HCT116 (cell line): ENCODE measurements at places on chromosomes 16 and 17. TPM values are rescaled to one million over a fixed set of nuclear protein-coding genes. Genes with fewer than 3 reads are reported as not detected.

DNA sequence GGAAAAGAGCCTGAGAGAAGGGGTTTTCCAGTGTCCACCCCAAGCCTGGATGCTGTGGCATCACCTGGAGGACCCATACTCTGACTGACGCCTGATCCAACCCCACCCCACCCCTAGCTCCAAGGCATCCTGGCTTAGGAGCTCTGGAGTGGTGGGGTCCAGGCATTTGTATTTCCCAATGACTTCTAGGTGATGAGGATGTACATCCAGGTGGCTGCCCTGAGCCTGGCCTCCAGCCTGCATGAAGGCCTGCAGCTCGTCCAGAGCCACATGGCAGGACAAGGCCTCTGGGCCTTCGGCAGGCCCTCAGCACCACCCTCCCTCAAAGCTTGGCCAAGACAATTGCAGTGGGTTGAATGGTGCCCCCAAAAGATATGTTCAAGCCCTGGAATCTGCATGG is 347.5 kb downstream of the C16orf95 start:
- DNase-seq = no peak

- DNase-seq = no peak
Measured at GRCh38 chr16:27096375-27096774, 29.6 kb downstream of the C16orf82 start.

DNA sequence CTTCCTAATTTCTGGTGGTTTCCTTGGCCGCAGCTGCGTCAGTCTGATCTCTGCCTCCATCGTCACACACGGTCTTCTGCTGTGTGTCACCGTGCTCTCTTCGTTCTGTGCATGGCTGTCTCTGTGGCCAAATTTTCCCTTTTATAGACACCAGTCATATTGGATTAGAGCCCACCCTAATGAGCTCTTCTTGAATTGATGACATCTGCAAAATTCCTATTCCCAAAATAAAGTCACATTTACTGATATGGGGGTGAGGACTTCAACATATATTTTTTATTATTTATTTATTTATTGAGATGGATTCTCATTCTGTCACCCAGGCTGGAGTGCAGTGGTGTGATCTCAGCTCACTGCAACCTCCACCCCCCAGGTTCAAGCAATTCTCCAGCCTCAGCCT is 38.4 kb downstream of the GINS3 start:
- DNase-seq = no peak

DNA sequence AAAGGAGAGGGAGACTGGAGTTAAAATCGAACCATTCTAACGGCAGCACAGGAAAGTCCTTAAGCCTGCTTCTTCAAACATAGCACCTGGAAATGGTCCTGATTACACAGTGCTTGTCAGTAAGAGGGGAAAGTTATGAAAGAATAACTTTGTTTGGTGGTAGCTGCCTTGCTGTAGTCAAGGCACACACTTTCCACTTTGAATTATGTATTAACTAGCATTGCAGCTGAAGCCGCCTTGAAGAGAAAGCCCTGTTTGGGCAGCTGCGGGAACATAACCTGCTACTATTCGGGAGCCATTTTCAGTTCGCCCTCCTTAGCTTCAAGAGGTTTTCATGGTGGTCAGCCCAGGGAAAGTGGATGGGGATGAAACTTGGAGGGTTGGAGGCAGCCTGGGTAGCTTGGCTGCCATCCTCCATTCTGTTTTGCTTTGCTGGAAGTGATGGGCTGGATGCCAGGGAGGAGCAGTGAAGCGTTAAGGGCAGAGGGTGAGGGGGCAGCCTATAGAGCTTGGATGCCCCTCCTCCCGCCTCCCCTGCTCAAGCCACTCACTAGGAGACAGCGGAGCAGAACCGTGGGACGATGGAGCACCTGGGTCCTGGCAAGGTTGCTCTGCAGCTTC is 5.3 kb upstream of the HAS3 start:
- DNase-seq = no peak

GRCh38 chr17:57215317-57215716 is 41.0 kb upstream of the MSI2 start:
- DNase-seq = no peak

GRCh38 chr17:47066095-47066494 is 87.0 kb upstream of the RPRML start:
- no peak for DNase-seq

Gene ACLY
- 222 TPM for total RNA-seq

Gene TNP2
- not detected for total RNA-seq

Gene SOX8
- 5.2 TPM for total RNA-seq

Gene ZSCAN10
- total RNA-seq = 0.76 TPM

Gene C17orf67
- total RNA-seq = 0.84 TPM

Gene TBC1D3H
- total RNA-seq = not detected
